ENCODE measurements at places on chromosomes 4 and X. TPM values are rescaled to one million over a fixed set of nuclear protein-coding genes. Genes with fewer than 3 reads are reported as not detected.

The GABRA4 gene
- total RNA-seq: 0.03 TPM

- no peaks in the 10 kb centered on the region for H3K27me3 ChIP-seq
- H3K4me1 ChIP-seq: no peaks in the 10 kb centered on the region
- DNase-seq: no peak
- H3K36me3 ChIP-seq: no peaks in the 10 kb centered on the region
Measured at GRCh38 chr4:55524844-55525571, 21.7 kb downstream of the CLOCK start.

DNA sequence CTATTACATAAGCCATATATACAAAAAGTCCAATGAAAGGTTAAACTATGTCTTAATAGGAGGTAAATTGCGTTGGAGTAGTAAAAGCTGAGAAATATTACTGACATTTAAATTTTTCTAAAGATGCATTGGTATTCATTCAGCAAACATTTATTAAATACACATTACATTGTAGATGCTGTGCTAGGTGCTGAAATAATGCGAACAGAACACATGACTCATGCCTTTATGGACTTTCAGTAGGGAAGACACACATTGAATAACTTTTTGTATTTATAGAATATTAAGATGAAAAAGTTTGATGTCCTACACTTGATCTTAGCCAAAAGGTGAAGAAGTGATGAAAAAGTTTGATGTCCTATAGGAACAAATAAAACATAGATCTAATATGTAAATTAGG lies 871.1 kb upstream of the SLIT2 start:
- no peaks in the 10 kb centered on the region for H3K27me3 ChIP-seq
- no peak for DNase-seq

The SLITRK2 gene
- total RNA-seq: 0.14 TPM

DNA sequence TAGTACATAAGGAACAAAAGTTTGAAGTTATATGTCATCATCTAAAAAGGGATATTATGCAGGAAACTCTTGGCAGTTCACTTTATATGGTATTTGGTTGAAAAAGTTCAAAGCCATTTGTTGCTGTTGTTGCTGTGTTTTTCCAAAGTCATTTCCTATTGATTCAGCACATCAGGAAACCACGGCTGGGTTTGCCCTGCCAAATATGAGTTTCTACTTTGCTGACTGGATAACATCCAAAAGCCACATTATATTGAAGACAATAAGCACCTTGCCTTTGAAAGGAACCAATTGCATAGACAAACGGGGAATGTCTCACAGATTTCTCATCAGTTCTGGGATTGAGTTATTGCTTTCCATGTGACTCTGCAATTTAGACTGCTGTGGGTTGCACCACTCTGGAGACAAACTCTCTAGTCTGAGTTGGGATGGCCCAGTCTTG lies 206.1 kb downstream of the SLC39A8 start:
- H3K27me3 ChIP-seq: no peaks in the 10 kb centered on the region
- no peaks in the 10 kb centered on the region for H3K4me1 ChIP-seq
- DNase-seq: no peak
- no peaks in the 10 kb centered on the region for H3K36me3 ChIP-seq
- no peak overlapping the region for H3K4me3 ChIP-seq

The RHOXF1 gene
- not detected for total RNA-seq

- H3K27ac ChIP-seq: no peak overlapping the region
- no peaks in the 10 kb centered on the region for H3K36me3 ChIP-seq
- no peak for DNase-seq
- no peaks in the 10 kb centered on the region for H3K27me3 ChIP-seq
- no peaks in the 10 kb centered on the region for H3K4me1 ChIP-seq
Measured at GRCh38 chr4:135705343-135705742, 1503.8 kb upstream of the PABPC4L start.

GRCh38 chr4:137819964-137820383 lies 287.7 kb upstream of the PCDH18 start:
- no peaks in the 10 kb centered on the region for H3K27me3 ChIP-seq
- no peak overlapping the region for H3K27ac ChIP-seq
- no peaks in the 10 kb centered on the region for H3K4me1 ChIP-seq
- peak; percentile 3 for DNase-seq
- H3K36me3 ChIP-seq: no peaks in the 10 kb centered on the region

DNA sequence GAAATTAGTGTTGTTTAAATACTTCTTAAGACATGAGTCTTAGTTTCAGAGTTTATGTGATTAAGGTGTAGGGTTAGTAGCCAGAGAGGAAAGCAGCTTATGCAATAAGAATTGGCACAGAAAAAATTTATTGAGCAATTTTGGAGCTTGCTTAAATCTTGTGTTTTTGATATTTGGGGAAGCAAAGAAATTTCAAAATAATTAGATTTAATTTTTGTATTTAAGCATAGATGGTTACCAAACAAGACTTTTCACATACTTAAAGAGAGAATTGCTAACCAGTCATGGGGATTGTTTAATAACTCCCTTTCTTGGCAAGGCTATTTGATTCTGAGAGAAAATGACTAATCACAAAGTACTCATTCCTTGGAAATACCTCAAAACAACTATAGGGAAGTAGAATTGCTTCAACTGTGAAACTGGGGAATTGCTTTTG lies 202.0 kb upstream of the GRID2 start:
- no peak for DNase-seq
- H3K27me3 ChIP-seq: no peaks in the 10 kb centered on the region
- H3K4me3 ChIP-seq: no peak overlapping the region
- no peaks in the 10 kb centered on the region for H3K4me1 ChIP-seq
- H3K36me3 ChIP-seq: no peaks in the 10 kb centered on the region

- no peaks in the 10 kb centered on the region for H3K27me3 ChIP-seq
- H3K4me3 ChIP-seq: no peak overlapping the region
- no peaks in the 10 kb centered on the region for H3K36me3 ChIP-seq
- H3K27ac ChIP-seq: no peak overlapping the region
- no peak for DNase-seq
Measured at GRCh38 chrX:20742106-20742505, 475.4 kb upstream of the RPS6KA3 start.

The ATOH1 gene
- total RNA-seq: not detected

GRCh38 chr4:54400802-54401201 lies 171.7 kb downstream of the PDGFRA start:
- H3K36me3 ChIP-seq: no peaks in the 10 kb centered on the region
- H3K4me3 ChIP-seq: no peak overlapping the region
- H3K4me1 ChIP-seq: no peaks in the 10 kb centered on the region
- H3K27ac ChIP-seq: no peak overlapping the region
- no peaks in the 10 kb centered on the region for H3K27me3 ChIP-seq

The GPR143 gene
- 1.0 TPM for total RNA-seq

- no peaks in the 10 kb centered on the region for H3K36me3 ChIP-seq
- no peak overlapping the region for H3K27ac ChIP-seq
- no peak for DNase-seq
- H3K4me1 ChIP-seq: no peaks in the 10 kb centered on the region
- H3K4me3 ChIP-seq: no peak overlapping the region
Measured at GRCh38 chr4:147714575-147715401, 17.1 kb upstream of the ARHGAP10 start.

DNA sequence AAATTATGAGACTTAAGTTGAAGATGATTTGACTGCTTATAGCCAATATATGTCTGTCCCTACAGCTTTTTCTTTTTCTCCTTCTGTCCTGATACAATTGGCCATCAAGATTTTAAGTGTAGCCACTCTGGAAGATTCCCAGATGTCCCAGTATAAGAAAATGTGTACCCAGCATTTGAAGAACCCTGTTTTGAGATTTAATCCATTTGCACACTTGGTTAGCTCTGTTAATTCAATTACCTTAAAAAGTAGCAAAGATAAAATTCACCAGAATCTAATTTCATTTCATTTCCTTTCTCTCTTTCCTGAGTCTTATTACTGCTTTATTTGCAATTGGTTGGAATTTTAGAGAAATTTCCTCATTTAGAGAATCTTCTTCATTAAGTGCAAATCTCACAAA lies 81.4 kb downstream of the DDIT4L start:
- H3K4me3 ChIP-seq: no peak overlapping the region
- H3K4me1 ChIP-seq: no peaks in the 10 kb centered on the region
- H3K36me3 ChIP-seq: no peaks in the 10 kb centered on the region
- no peak for DNase-seq
- no peaks in the 10 kb centered on the region for H3K27me3 ChIP-seq
- no peak overlapping the region for H3K27ac ChIP-seq
